ENCODE measurements at places on chromosomes 11 and 22.
A peak's percentile ranks its signal among the peaks of the same experiment; 100 is the strongest.

GRCh38 chr11:1557904-1558774, 13.9 kb downstream of the DUSP8 start:
- no peak for DNase-seq

DNA sequence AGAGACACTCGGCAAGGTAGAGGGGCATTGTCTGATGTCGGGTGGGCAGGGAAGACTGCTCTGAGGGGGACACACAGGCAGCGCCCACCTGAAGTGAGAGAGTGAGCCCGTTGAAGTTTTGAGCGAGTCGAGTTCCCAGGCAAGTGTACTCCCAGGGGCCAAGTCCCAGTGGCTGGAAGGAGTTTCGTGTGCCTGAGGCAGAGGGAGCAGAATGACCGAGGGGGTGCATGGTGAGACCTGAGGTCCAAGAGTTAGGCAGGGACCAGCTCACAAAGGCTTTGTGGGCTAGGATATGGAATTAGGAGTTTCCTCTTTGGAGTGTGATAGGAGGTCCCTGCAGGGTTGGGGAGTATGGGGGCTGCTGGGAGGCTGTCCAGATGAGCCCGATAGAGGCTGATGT, 6.2 kb downstream of the SCN2B start:
- DNase-seq, result no peak

DNA sequence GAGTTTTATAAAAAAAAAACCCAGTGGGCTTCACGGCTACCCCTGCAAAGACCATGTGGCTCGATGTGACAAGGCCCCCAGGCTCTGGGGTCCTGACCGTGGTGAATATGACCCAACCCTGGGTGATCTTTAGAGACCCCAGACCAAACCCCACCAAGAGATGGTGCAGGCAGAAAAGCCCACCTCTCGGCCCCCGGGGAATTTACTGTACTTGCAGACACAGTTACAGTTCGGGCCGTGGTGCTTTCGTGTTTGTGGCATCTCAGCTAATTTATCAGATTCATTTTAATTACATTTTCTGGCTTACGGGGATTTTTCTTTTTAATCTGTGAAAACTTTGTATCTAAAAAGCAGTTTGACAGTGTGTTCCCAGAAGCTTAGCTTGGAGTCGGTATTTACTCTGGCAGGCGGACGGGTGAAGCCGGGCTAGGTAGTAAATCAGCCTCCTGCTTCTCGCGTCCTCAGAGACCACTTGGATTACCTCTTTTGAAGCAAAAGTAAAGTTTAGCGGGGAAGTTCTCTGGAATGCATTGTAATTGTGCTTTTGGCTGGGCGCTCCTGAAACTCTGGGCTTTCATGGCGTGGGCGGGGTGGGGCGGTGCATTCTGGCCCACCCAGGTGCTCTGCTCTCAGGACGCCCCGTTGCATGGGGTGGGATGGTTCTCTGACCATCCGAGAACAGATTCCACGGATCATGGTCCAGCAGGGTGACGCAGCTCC, 25.3 kb downstream of the ANO1 start:
- DNase-seq, result no peak

DNA sequence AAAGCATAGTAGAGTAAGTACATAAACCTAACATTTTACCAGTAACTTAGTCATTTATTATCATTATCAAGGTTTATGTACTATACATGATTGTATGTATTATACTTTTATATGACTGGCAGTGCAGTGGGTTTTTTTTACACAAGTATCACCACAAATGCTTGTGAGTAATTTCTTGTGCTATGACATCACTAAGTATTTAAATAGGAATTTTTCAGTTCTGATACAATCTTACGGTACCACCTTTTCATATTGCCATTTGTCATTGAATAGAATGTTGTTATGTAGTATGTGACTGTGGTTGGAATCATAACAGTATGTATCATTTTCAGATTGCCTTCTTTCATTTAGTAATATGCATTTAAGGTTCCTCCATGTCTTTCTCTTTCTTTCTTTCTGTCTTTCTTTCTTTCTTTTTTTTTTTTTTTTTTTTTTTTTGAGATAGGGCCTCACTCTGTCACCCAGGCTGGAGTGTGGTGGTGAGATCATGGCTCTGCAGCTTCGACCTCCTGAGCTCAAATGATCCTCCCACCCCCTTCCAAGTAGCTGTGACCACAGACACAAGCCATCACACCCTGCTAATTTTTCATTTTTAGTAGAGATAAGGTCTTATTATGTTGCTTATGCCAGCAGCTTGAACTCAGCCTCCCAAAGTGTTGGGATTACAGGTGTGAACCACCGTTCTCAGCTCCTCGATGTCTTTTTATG, 18.6 kb downstream of the ATM start:
- no peak for DNase-seq

- peak; percentile 15 for DNase-seq
These were observed 5.4 kb upstream of the TXN2 start for GRCh38 chr22:36486619-36487384.

- no peak for DNase-seq
These were observed 38.8 kb upstream of the MICAL2 start for GRCh38 chr11:12071574-12071973.

All from activated effector memory CD4-positive, alpha-beta T cell treated with Interleukin-2 at 50 U/mL for 16 hours (primary cell).